ENCODE measurements at places on chromosomes 1 and 21. TPM values are rescaled to one million over a fixed set of nuclear protein-coding genes. Genes with fewer than 3 reads are reported as not detected.

DNA sequence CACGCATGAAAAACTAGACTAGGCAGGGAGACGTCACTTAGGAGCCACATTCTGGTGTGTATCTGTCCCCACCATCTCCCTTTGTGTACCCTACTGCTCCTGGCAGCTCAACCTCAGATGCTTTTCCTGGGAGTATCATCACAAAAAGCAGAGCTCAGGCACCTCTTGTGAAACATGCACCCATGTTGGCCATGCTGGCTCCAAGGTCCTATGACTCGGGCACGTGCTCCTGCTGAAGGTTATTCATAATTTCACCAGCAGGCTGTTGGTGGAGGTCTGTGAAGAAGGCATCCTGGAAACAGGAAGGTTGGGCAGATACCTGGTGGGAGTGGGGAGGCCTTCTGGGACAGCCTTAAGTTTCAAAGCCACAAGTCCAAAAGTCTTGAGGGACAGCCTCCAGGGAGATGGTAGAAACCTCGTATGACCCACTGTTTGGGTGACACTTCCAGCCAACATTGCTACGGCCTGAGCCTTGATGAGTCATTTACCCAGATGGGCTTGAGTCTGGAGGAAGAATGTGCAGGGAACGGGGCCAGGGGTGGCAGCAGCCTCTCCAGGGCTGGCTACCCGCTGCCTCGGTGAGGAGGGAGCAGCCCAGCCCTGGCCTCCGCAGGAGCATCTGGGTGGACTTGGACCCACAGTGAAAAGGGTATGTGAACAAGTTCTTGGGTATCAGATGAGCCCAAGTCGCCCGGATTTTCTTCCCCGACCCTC, 75.8 kb downstream of the PGBD5 start:
- no peak overlapping the region for H3K27ac ChIP-seq
- no peak for DNase-seq
- H3K4me1 ChIP-seq = no peaks in the 10 kb centered on the region
- H3K4me3 ChIP-seq = no peak overlapping the region

DNA sequence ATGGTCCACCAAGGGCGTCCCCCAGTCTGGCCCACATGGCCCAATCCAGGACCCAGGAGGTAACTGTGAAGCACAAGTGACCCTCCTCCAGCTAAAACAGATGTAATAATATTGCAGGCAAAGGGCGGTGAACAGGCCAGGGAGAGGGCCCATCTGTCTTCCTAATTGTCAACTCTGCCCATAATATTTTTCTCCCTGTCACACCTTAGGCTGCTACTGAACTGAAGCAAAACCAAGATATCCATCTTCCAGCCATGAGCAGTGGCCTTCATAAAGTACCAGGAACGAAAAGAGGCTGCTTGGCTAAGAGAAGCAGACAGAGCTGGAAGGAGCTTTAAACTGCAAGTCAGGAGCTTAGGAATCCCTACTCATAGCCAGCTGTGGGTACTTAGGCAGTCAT, 3.1 kb downstream of the KANK4 start:
- no peak for DNase-seq
- no peaks in the 10 kb centered on the region for H3K27me3 ChIP-seq
- no peaks in the 10 kb centered on the region for H3K36me3 ChIP-seq
- no peak overlapping the region for H3K4me3 ChIP-seq
- no peaks in the 10 kb centered on the region for H3K4me1 ChIP-seq

DNA sequence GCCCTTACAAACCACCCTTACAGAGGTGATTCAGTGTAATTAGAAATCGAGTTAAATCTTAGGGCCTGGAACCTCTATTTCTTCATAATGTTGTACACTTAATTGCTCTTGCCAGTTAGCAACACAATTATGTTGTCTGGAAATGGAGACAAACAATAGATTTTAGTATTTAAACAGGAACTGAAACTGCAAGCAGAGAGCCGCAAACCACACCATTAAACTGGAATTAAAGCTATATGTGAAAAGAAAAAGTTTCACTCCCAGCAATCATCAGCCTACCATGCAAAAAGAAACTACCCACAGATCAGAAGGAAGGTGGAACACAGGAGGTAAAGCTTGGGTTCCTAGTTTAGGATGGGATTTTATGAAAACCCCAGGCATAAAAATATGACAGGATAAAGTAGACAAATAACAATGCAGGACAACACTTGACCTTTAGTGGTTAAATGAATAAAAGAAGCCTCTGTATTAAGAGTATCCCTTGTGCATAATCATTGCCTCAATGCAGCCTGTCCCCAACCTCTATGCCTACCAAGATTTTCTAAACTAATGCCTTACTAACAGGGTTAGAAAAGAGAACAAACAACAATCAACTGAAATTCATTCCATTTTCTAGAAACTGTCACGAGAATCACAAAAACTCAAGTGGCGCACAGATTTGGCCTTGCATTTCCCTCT, 304.3 kb upstream of the ESRRG start:
- peaks cover 2% of the 10 kb centered on the region for H3K4me1 ChIP-seq
- H3K4me3 ChIP-seq = no peak overlapping the region
- no peak overlapping the region for H3K27ac ChIP-seq
- H3K27me3 ChIP-seq = no peaks in the 10 kb centered on the region

DNA sequence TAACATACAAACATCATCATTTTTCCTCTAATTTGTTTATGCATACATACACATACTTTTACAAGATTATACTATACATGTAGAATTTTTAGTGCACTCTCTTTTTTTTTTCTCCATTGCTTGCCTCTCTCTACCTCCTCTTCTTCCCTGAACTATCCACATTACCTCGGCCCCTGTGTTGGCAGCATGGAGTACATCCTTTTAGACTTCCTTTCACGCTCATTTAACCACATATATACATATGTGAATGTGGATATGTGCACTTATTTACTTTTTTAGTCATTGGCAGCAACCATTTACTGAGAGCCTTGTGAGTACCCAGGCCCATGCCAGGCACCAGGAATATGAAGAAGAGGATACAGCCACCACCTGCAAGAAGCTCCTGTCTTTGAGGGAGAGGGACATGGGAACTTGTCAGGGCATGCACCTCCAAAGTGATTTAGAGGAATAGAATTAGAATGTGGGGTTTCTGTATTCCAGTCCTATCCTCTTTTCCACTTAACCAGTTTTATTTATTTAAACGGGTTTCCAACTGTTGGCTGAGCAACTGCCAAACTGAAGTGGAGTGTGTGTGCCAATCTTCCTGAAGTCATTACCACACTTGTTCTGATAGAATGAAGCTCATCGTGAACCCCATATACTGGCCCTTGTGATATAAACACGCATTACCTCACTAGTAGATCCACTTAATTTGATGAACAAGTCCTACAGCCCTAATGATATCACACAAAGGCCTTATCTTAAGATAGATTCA, 212.6 kb downstream of the TNR start:
- H3K27ac ChIP-seq = no peak overlapping the region
- H3K27me3 ChIP-seq = no peaks in the 10 kb centered on the region
- H3K4me1 ChIP-seq = no peaks in the 10 kb centered on the region
- no peaks in the 10 kb centered on the region for H3K36me3 ChIP-seq

GRCh38 chr1:22053861-22054770, 1.6 kb downstream of the CDC42 start:
- no peaks in the 10 kb centered on the region for H3K27me3 ChIP-seq
- no peak overlapping the region for H3K27ac ChIP-seq
- H3K4me3 ChIP-seq = peak overlapping the region; percentile 97

DNA sequence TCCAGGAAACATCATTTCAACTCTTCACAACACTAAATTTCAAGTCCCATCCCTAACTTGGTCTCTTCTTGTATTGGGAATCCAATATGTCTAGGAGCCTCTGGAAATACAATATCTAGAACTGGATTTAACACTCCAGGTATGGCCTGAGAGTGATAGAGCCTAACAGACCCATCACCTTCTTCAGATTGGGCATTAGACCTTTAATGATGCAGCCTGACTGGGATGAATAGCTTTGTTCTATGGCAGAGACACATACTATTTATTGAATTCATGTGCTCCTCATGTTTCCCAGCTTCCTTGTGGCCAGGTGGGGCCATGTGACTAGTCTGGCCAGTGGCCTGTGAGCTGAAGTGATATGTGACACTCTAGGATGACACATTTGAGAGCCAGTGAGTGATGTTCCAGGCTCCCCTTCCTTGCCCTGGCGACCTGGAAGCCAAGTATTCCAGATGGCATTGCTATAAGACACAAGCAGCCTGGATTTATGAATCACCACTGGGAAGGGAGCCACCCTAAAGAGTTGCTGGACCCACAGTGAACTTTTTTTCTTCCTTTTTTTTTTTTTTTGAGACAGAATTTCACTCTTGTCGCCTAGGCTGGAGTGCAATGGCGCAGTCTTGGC, 31.0 kb upstream of the POU3F1 start:
- H3K27ac ChIP-seq = no peak overlapping the region
- H3K4me3 ChIP-seq = no peak overlapping the region
- no peaks in the 10 kb centered on the region for H3K27me3 ChIP-seq
- no peak for DNase-seq

DNA sequence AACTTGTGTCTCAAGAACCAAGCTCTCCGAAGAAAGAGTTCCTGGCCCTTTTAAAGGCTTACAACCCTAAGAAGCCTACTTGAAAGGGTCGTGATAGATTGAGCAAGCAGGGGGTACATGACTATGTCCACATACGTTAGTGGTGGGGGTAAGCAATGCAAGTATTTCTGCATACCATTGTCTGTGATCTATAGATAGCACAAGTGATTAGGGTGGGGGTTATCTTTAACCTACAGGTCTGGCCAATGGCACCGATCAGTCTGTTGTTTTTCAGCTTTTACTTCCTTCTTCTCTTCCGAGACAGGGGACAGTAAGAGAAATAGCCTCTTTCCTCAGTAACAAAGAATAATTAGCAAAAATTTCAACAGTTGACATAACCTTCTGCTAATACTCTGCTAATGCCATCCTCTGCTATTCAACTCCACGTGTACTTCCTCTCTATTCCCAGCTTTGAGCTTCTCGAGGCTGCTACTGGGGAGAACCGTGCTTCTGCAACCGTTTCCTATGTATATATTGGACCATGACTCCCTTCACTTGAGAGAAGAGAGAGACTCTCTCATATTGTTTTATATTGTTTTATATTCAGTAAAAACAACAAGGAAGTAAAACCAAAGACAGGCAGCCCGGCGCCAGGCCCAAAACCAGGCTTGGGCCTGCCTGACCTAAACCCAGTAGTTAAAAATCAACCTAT, 727.7 kb upstream of the NCAM2 start:
- H3K27ac ChIP-seq = no peak overlapping the region
- no peaks in the 10 kb centered on the region for H3K27me3 ChIP-seq
- H3K4me1 ChIP-seq = no peaks in the 10 kb centered on the region
- no peak for DNase-seq

DNA sequence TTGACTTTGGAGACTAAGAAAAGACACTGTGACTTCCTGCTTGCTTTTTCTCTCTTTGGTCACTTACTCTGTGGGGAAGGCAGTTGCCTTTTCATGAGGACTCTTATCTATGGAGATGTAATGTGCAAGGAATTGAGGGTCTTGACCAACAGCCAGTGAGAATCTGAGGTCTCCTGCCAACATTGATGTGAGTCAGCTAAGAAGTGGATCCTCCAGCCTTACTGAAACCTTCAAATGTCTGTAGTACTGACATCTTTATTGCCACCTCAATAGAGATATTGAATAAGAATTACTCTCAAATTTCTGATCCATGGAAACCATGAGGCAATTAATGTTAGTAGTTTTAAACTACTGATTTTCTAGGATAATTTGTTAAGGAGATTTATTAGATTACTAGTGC, 598.4 kb downstream of the ADGRL2 start:
- DNase-seq = no peak
- H3K36me3 ChIP-seq = no peaks in the 10 kb centered on the region
- H3K4me3 ChIP-seq = no peak overlapping the region
- no peak overlapping the region for H3K27ac ChIP-seq

GRCh38 chr1:15314328-15315281, 67.6 kb downstream of the FHAD1 start:
- no peaks in the 10 kb centered on the region for H3K4me1 ChIP-seq
- no peak overlapping the region for H3K4me3 ChIP-seq
- no peaks in the 10 kb centered on the region for H3K27me3 ChIP-seq

GRCh38 chr1:16630661-16631247, 17.4 kb upstream of the NBPF1 start:
- no peaks in the 10 kb centered on the region for H3K27me3 ChIP-seq
- H3K4me1 ChIP-seq = no peaks in the 10 kb centered on the region
- DNase-seq = peak; percentile 56
- no peak overlapping the region for H3K27ac ChIP-seq
- peaks cover 12% of the 10 kb centered on the region for H3K36me3 ChIP-seq

GRCh38 chr1:43978551-43979260, at the start of gene B4GALT2:
B4GALT2 (plus strand) TSS chr1:43979210; CDS start chr1:43981161, 1,951 bp downstream.
- H3K4me3 ChIP-seq = peak within 1 kb of the TSS; percentile 64
- H3K27me3 ChIP-seq = no peaks in the 10 kb centered on the region
- peak; percentile 53 for DNase-seq
- no peaks in the 10 kb centered on the region for H3K4me1 ChIP-seq

GRCh38 chr1:170668209-170669106, 4.5 kb downstream of the PRRX1 start:
- H3K27ac ChIP-seq = no peak overlapping the region
- no peak overlapping the region for H3K4me3 ChIP-seq
- DNase-seq = peak; percentile 83

DNA sequence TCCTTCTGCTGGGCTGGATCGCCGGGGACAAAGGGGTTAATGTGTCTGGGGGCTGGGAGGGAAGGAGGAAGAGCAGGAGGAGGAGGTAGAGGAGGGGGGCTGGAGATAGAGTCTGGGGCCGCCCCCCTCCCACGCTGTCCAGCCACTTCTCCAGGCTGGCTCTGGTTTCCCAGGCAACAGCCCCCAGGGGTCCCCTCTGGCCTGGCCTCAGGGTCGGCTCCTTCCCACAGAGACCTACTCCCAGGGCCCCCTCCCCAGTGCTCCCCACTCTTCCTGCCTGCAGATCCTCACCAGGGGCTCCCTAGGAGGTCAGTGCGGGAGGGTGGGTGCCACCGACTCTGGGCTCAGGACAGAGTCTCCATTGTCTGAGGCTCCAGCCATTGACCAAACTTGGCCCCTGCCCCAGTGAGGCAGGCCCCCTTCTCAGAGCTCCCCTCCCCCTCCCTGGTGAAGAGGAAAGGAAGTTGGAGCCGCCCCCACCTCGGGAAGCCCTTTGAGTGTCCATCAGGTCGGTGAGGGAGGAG, 34.1 kb downstream of the ARHGEF10L start:
- H3K27ac ChIP-seq = peak overlapping the region; percentile 74
- no peaks in the 10 kb centered on the region for H3K27me3 ChIP-seq
- H3K36me3 ChIP-seq = no peaks in the 10 kb centered on the region
- H3K4me1 ChIP-seq = peaks cover 3% of the 10 kb centered on the region
- H3K4me3 ChIP-seq = no peak overlapping the region

DNA sequence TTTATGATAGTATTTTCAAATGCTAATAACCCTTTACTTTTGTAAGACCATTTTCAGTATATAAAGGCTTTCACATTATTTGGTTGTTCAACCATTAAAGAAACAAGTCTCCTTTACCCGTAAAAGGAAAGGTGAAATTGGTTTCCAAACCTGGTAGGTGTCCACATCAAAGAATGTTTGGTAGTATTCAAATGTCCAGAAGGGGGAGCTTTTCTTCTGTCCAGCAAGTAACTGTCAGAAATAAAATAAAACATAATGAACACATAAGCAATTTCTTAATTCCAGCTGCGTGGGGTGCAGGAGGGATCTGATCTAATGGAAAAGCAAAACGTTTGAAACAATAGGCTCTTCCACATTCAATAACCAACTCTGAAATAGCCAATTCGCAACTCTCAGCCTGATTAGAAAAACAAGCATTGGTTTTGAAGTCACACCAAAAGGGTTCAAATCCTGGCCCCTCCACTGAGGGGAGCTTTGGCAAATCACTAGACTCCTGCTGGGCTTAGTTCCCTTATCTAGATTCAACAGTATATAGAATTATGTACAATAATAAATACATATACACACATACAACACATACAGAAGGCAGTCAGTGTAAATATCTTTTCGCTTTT, 11.0 kb downstream of the YIPF1 start:
- H3K27ac ChIP-seq = no peak overlapping the region
- H3K4me3 ChIP-seq = no peak overlapping the region
- H3K36me3 ChIP-seq = peaks cover 5% of the 10 kb centered on the region
- H3K27me3 ChIP-seq = no peaks in the 10 kb centered on the region

The LIPI gene
- total RNA-seq = not detected

The DPH5 gene
- 17.0 TPM for total RNA-seq

The AMY1B gene
- not detected for total RNA-seq

The TAF13 gene
- total RNA-seq = 40.7 TPM

All from aorta (tissue), 5 donors.